ENCODE measurements at places on chromosomes 5 and 9. TPM values are rescaled to one million over a fixed set of nuclear protein-coding genes. Genes with fewer than 3 reads are reported as not detected.

- peaks cover 3% of the 10 kb centered on the region for H3K27me3 ChIP-seq
- H3K4me3 ChIP-seq, result no peak overlapping the region
- DNase-seq, result no peak
Observed at GRCh38 chr5:16437977-16438376, 27.6 kb downstream of the ZNF622 start.

GRCh38 chr5:31492869-31493268, 39.0 kb downstream of the DROSHA start:
- no peak overlapping the region for H3K4me3 ChIP-seq
- H3K27me3 ChIP-seq, result no peaks in the 10 kb centered on the region
- H3K27ac ChIP-seq, result no peak overlapping the region
- no peaks in the 10 kb centered on the region for H3K4me1 ChIP-seq
- peaks cover 49% of the 10 kb centered on the region for H3K36me3 ChIP-seq

DNA sequence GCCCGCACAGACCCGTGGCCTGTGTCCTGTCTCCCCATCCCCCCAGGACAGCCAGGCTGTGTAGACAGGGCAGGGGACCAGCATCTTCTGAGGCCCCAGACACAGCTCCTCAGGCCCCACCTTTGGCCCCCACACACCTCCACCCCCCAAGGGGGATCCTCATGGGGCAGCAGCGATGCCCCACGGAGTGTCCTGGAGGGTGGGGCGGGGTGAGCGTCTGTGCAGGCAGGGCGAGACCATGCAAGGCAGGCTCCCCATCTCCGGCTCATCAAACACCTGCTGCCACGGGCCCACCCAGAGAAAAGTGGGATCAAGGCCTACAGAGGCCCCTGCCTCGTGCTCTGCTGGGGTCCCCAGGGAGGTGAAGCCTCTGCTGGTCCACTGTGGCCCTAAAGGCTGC, 118.7 kb upstream of the FOXD4L5 start:
- no peak overlapping the region for H3K4me3 ChIP-seq
- no peak for DNase-seq
- peaks cover 4% of the 10 kb centered on the region for H3K36me3 ChIP-seq
- no peaks in the 10 kb centered on the region for H3K27me3 ChIP-seq
- no peak overlapping the region for H3K27ac ChIP-seq

DNA sequence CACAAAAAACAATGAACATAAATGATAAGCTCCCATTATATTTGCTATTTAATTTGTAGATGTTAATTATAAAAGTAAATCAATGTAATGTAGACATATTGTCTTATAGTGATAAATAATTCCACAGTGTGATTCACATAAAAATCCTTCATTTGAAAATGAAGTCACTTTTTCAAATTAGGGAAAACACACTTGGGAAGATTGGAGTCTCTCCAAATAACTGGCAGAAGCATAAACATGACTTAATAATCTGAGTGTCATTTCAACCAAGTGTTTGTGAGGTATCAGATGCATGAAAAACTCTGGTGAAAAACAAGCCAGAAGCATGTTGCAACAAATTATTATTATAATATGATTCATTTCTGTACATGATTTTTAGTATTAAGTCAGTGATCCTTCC, 102.2 kb downstream of the CETN3 start:
- H3K4me1 ChIP-seq, result no peaks in the 10 kb centered on the region
- H3K27ac ChIP-seq, result no peak overlapping the region
- no peak overlapping the region for H3K4me3 ChIP-seq
- no peaks in the 10 kb centered on the region for H3K27me3 ChIP-seq

DNA sequence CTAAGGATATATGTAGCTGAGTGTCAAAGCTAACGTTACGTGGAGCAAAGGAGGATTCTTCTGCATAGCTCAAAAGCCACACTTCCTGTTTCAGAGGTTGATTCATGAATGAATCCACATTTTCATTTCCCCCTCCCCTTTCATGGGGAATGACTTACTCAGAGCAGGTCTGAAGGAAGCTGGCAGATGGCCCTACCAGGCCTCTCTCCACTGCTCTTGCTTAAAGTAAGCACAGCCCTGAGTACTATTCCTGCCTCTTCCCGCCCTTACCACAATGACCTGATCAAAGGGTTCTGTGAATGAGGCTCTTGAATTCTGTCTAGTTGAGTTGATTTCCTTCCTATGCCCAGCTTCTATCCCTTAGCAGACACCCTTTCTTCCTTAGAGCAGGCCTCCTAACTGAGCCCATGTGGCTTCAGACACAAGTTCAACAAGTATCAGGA, 6.3 kb downstream of the IGIP start:
- no peaks in the 10 kb centered on the region for H3K27me3 ChIP-seq
- no peak overlapping the region for H3K4me3 ChIP-seq
- no peaks in the 10 kb centered on the region for H3K36me3 ChIP-seq
- peak; percentile 38 for DNase-seq
- peaks cover 22% of the 10 kb centered on the region for H3K4me1 ChIP-seq
- H3K27ac ChIP-seq, result no peak overlapping the region

DNA sequence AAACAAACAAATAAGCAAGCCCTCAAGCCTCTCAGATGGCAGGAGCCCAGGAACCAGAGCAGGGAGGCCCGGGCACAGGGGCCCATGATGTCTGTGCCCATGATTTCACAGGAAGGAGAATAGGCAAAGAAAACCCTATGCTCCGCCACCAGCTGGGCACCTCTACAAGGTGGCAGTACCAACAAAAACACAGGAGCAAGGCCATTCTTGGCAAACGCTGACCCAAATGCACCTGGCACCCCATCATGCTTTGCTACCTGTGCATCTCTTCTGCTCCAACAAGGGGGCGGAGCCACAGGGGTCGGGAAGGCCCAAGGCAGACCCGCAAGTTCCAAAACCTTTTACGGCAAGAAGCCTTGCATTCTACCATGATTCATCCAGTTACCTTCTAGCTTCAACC, 3.1 kb downstream of the BRD3 start:
- H3K27ac ChIP-seq, result no peak overlapping the region
- peaks cover 10% of the 10 kb centered on the region for H3K27me3 ChIP-seq
- H3K4me1 ChIP-seq, result peaks cover 32% of the 10 kb centered on the region
- DNase-seq, result no peak
- H3K4me3 ChIP-seq, result no peak overlapping the region
- no peaks in the 10 kb centered on the region for H3K36me3 ChIP-seq

GRCh38 chr5:133681896-133682295, 69.6 kb upstream of the FSTL4 start:
- peak; percentile 34 for DNase-seq
- no peak overlapping the region for H3K27ac ChIP-seq
- peaks cover 2% of the 10 kb centered on the region for H3K4me1 ChIP-seq
- H3K27me3 ChIP-seq, result peaks cover 35% of the 10 kb centered on the region

DNA sequence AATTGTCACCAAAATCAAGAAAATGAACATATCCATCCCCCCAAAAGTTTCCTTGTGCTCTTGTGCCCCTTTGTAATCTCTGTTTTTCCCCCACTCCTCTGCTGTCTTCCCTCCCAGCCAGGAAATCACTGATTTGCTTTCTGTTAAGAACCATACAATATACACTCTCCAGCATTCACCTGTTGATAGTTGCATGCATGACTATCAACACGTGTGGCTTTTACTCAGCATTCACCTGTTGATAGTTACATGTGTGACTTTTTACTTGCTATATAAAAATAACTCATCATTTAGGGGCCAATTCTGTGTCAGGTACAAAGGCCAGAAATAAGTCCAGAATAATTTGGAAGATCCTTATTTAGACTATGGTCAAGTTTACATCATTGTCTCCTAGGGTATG, 6.0 kb downstream of the RANBP17 start:
- H3K27ac ChIP-seq, result no peak overlapping the region
- no peaks in the 10 kb centered on the region for H3K36me3 ChIP-seq
- H3K27me3 ChIP-seq, result peaks cover 12% of the 10 kb centered on the region
- DNase-seq, result no peak

- no peaks in the 10 kb centered on the region for H3K4me1 ChIP-seq
- no peaks in the 10 kb centered on the region for H3K36me3 ChIP-seq
- no peak overlapping the region for H3K4me3 ChIP-seq
- DNase-seq, result no peak
Observed at GRCh38 chr9:134832471-134832870, 48.1 kb upstream of the FCN2 start.

- no peaks in the 10 kb centered on the region for H3K27me3 ChIP-seq
- H3K4me1 ChIP-seq, result no peaks in the 10 kb centered on the region
- no peaks in the 10 kb centered on the region for H3K36me3 ChIP-seq
Observed at GRCh38 chr5:16800477-16800876, 135.6 kb downstream of the MYO10 start.

GRCh38 chr9:111036946-111037345, 1.3 kb downstream of the LPAR1 start:
- no peak for DNase-seq
- H3K4me3 ChIP-seq, result no peak overlapping the region
- peaks cover 30% of the 10 kb centered on the region for H3K27me3 ChIP-seq
- no peak overlapping the region for H3K27ac ChIP-seq
- peaks cover 1% of the 10 kb centered on the region for H3K36me3 ChIP-seq
- peaks cover 8% of the 10 kb centered on the region for H3K4me1 ChIP-seq

GRCh38 chr9:35795695-35796094, 4.3 kb downstream of the NPR2 start:
- no peaks in the 10 kb centered on the region for H3K27me3 ChIP-seq
- H3K4me1 ChIP-seq, result peaks cover 32% of the 10 kb centered on the region
- no peak for DNase-seq
- no peaks in the 10 kb centered on the region for H3K36me3 ChIP-seq
- H3K4me3 ChIP-seq, result no peak overlapping the region

GRCh38 chr5:39775086-39775796, 350.5 kb upstream of the DAB2 start:
- H3K27me3 ChIP-seq, result peaks cover 6% of the 10 kb centered on the region
- no peak for DNase-seq
- H3K27ac ChIP-seq, result no peak overlapping the region
- no peaks in the 10 kb centered on the region for H3K36me3 ChIP-seq
- H3K4me1 ChIP-seq, result no peaks in the 10 kb centered on the region

DNA sequence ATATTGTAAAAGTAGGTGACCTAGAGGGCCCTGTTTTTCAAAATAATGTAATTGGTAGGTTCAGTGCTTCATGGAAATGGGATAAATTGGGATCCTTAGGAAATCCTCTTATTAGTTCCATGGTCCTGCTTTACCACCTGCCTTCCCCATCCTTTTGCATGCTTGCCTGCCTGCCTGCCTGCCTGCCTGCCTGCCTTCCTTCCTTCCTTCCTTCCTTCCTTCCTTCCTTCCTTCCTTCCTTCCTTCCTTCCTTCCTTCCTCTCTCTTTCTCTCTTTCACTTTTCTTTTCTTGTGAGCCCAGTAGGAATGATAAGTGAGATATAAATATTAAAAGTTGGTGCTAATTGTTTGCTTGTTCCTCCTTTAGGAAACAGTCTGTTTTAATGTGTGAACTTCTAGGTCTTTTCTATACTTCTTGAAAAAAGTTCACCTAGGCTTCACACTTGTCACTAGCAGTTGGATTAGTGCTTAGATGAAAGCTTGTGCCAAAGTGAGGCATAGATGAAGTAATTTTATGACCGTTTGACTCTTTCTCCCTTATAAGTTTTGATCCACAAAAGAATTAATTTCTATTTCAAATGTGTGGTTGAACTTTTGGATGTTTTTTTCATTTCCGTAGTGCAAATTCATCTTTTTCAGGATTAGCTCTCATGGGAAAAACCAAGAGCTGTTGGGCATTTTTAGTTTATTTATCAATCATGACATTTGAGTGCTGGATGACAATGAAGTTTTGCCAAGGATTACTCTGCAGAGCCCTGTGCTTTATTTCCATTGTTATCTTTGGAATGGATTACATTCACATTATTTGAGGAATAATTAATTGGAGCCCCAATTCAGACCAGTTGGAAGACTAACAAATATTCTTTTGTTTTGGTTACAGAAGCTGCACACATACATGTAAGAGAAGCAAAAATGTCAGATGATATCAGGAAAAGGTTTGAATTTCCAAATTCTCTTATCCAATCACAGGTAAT, 30.7 kb downstream of the FOCAD start:
- no peaks in the 10 kb centered on the region for H3K27me3 ChIP-seq
- H3K27ac ChIP-seq, result no peak overlapping the region
- H3K4me1 ChIP-seq, result peaks cover 6% of the 10 kb centered on the region
- H3K36me3 ChIP-seq, result peaks cover 21% of the 10 kb centered on the region
- no peak overlapping the region for H3K4me3 ChIP-seq

DNA sequence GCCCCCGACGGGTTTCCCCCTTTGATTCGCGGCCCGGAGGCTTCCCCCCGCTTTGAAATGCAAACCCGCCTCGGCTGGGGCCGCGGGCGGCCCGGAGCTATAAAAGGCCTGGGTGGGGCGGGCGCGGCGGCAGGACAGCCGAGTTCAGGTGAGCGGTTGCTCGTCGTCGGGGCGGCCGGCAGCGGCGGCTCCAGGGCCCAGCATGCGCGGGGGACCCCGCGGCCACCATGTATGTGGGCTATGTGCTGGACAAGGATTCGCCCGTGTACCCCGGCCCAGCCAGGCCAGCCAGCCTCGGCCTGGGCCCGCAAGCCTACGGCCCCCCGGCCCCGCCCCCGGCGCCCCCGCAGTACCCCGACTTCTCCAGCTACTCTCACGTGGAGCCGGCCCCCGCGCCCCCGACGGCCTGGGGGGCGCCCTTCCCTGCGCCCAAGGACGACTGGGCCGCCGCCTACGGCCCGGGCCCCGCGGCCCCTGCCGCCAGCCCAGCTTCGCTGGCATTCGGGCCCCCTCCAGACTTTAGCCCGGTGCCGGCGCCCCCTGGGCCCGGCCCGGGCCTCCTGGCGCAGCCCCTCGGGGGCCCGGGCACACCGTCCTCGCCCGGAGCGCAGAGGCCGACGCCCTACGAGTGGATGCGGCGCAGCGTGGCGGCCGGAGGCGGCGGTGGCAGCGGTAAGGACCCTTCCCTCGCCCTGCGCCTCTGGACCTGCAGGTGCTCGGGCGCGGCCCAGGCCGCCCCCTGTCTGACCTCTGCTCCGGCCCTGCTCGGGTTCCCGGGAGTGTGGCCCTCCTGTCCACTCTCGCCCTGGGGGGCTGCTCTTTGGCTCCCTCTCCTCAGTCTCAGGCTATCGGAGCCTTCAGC, at the start of gene CDX1:
Gene CDX1 (plus strand): TSS at position 129 of the 862 bp plus-strand sequence. CDS start 99 bp downstream, at position 228.
- H3K4me1 ChIP-seq, result no peaks in the 10 kb centered on the region
- H3K27ac ChIP-seq, result no peak within 1 kb of the TSS
- no peaks in the 10 kb centered on the region for H3K36me3 ChIP-seq
- H3K4me3 ChIP-seq, result no peak within 1 kb of the TSS
- DNase-seq, result no peak
- peaks cover 61% of the 10 kb centered on the region for H3K27me3 ChIP-seq

DNA sequence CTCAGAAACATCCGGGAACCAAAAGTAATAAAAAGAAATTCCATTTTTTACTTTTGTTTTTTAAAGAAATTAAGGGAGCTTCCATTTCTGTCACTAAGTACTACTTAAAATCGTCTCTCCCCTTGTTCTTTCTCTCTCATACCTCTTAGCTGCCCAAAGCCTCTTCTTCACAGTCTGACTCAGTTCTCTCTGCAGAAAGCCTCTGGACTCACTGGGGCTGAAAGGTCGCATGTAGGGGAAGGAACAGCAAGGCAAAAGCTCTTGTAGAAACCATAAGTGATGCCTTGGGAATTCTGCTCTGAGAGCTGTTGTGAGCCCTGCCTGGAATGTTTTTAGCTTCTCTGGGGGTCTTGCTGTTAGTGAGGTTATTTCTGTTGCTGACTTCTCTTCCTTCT, 100.8 kb upstream of the RANBP3L start:
- no peaks in the 10 kb centered on the region for H3K36me3 ChIP-seq
- no peaks in the 10 kb centered on the region for H3K4me1 ChIP-seq
- no peak overlapping the region for H3K4me3 ChIP-seq
- H3K27ac ChIP-seq, result no peak overlapping the region
- DNase-seq, result no peak
- H3K27me3 ChIP-seq, result peaks cover 24% of the 10 kb centered on the region

- H3K27me3 ChIP-seq, result peaks cover 29% of the 10 kb centered on the region
- H3K36me3 ChIP-seq, result no peaks in the 10 kb centered on the region
- H3K4me1 ChIP-seq, result peaks cover 6% of the 10 kb centered on the region
Observed at GRCh38 chr9:136694163-136694871, 7.1 kb upstream of the AGPAT2 start.

RASGEF1C gene
- not detected for total RNA-seq

NR2F1-AS1 gene
- not detected for total RNA-seq

GCNT4 gene
- total RNA-seq, result 0.07 TPM

FCHO2 gene
- total RNA-seq, result 2.8 TPM

HARS1 gene
- total RNA-seq, result 93.9 TPM

AK8 gene
- not detected for total RNA-seq

GARIN3 gene
- not detected for total RNA-seq

SOX30 gene
- not detected for total RNA-seq

HAND1 gene
- total RNA-seq, result not detected

Measured in activated CD8-positive, alpha-beta memory T cell treated with anti-CD3 and anti-CD28 coated beads, Interleukin-2, amount 10 ng/mL, durations not matched to agents 7 days and 5 days (primary cell).